ENCODE measurements at places on chromosomes 16 and 17.

DNA sequence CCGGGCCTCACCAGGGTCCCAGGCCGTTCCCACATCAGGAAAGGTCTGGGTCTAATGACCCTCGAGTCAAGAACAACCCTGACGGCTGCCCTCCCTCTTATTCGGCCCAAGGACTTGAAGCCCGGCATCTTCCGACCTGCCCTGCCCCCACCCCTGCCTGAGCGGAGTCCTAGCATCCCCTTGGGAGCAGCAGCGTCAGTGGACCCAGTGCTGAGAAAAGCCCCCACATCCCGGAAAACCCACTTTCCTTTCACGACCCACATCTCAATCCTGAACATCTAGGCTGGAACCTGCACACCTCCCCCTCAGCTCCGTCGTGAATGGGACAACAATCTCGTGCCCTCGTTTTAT is 769 bp downstream of the TMEM88 start:
- no peak for DNase-seq

DNA sequence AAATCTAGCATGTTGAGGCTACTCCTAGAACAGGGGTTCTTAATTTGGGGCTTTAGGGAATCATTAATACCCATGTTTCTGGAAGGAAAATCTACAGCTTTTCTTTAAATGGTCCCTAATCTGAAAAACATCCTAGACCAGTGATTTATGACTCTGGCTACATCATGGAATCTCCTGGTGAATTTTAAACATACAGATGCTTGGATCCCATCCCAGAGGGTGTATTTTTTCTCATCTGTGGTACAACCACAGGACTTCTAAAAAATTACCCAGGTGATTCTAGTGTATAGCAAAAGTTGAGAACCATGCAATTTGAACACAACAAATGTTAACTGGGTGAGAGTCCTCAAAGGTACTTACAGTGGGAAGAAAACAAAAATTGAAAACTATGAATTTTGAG is 41.5 kb downstream of the KANSL1 start:
- no peak for DNase-seq

DNA sequence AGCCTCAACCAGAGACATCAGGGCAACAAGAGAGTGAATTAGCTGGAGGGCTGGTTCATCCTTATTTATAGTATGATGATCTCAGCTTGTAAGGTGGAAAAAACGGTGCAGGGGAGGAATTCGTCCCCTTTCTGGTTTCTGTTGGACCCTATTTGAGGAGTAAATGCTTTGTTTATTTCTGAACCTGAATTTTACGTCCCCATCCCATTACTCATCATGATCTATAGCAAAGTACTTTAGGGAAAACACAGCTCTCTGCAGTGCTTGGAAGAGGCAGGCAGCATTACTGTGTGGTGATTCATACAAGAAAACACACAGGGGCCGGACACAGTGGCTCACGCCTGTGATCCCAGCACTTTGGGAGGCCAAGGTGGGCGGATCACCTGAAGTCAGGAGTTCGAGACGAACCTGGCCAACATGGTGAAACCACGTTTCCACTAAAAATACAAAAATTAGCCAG is 8.0 kb upstream of the VAT1L start:
- no peak for DNase-seq

GRCh38 chr16:4601036-4601863 is 13.4 kb downstream of the UBALD1 start:
- DNase-seq = no peak

- DNase-seq = no peak
Measured at GRCh38 chr16:85567101-85567866, 45.8 kb upstream of the GSE1 start.

GRCh38 chr16:88432753-88433152 is 20.3 kb upstream of the ZFPM1 start:
- no peak for DNase-seq

DNA sequence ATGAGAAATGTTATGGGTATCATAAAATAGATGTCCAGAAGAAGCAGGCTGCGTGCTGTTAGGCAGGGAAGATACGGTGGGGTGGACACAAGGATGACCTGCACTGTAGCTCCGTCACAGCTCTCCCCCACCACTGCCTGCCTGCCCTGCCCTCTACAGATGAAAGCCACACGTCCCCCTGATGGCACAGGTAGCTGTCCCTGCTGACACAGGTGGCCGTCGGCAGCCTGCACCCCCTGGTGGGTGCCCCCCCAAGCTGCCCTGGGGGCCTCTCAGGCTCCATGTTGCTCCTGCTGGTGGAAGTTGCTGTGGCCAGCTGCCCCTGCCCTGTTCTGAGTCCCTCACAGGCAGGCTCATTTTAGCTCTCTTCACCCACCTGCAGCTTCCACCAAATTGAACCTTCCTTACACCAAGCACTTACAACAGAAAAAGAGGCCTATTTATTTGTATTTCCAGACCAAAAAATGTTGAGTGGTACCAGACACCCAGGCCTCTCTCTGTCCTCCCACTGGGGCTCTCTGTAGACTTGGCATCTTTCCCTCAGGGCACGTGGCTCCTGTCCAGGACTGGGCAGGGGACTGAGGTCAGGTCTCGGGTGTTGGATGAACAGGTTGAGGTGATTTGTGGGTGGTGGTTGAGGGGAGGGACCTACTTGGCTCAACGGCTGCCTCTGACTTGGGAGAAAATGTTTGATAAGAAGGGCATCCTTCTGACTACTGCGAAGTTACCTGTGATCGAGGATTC is 50.1 kb upstream of the CACNG5 start:
- DNase-seq = no peak

DNA sequence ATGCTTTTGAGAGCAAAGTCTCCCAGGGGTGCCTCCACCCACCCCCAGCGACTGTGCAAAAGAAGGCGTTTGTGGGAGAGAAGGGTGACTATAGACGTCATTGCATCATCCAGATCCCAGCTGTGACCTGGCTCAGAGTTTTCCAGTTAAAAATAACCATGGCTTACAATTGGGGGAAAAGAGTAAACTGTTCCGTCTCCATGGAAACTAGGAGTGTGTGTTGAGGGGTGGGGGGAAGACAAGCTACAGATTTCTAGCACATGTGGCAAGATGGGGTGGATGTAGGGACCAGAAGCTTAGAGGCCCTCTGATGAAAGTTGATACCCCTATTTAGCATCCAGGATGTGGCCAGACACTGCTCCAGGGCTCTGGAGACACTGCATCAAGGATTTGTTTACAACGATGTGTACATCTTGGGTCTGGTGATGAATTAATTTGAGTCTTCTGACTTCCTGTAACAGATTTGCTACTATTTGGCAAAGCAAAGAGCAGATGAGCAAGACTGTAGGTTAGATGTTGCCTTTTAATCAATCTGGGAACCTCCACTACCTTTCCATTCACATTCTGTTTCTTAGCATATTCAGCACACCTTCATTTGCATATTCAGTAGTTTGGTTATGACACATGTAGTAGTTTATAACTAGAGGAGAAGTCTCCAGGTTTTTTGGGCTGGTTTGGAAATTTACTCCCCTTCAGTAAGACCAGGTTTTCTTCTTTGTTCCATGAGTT is 6.2 kb upstream of the DUSP14 start:
- no peak for DNase-seq

DNA sequence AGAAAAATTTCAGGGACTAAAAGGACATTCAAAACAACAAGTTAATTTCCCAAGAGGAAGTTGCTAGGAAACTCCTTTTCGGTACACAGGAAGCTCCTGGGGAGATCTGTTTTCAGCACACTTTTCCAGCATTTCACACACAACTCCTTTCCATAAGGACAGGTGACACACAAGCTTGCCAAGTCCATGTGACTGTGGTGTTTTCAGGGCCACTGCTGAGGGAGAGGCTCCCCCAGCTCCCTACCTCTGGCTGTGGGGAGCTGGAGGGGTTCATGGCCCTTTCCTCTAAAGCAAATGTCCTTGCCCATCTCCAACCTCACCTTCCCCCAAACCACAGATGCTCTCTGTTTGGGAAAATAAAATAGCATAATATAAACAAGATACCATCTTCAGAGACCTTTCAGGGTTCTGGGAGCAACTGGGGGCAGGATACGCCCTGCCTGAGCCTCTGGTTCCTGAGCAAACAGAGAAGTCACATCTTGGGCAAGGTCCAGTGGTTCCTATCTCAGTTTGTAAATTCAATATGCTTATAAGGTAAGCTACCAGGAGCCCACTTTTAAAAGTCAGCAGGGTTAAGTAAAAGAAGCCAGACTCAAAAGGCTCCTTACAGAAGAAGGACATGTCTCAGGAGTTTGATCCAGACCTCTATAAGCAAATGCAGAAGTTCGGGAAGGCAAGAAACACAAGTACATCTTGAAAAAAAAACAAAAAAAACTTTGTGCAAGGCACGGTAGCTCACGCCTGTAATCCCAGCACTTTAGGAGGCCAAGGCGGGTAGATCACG is 3.0 kb downstream of the PDZD9 start:
- DNase-seq = no peak
